ENCODE measurements at places on chromosomes 2 and 18.

GRCh38 chr18:27619090-27619772, 434.1 kb upstream of the CHST9 start:
- DNase-seq: no peak

- no peak for DNase-seq
Observed at GRCh38 chr2:1692342-1692741, 52.0 kb downstream of the PXDN start.

DNA sequence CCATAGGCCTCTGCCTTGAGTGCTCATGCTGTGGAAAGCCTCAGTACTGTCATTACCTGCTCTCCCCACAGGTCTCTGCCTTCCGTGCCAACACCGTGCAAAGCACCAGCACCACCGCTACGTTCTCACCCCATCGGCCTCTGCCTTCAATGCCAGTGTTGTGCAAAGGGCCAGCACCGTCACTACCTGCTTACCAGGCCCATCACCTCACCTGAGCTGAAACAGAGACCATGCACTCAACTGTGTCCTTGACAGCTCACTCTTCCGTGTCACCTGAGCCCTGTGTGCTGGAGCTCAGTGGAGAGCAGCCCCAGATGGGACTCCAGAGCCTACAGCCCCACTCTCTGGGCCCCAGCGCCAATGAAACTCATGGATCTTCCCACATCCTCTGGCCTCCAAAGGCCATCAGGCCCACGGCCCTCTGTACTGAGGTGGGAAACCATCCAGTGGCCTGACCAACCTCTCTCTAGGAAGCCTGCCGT, 62.7 kb downstream of the ZNF516 start:
- DNase-seq: no peak

DNA sequence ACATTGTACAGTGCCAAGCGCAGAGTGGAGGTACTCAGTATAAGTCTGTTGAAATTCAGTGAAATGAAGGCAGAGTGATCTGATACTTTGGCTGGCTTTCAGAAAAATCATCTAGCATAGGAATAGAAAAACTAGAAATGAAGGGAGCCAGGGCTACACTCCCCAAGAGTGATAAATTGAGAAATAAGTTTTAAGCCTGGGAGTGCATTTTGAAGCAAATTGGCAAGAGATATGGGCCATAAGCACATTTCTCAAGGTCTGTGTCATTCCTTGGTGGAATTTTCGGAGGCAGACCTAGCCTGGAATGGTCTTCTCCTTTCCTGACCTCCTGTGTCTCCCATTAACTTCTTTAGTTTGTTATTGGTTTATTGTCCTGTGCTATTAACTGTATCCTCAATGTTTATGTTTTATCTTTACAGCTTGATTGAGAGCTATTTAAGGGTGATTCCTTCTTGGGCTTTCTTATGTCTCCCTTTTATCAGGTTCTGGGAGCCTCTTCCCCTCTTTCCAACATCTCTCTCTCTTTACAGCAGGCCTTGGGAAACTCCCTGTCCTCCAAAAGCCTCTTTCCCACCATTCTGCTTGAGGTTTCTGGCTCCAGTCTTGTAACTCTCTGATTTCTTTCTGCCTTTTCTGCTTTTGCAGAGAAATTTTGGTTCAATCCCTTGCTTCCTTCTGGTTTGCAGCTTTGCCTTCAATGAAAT, 649.5 kb downstream of the SLC4A3 start:
- DNase-seq: no peak

GRCh38 chr2:70895998-70896764, 39.5 kb upstream of the ATP6V1B1 start:
- DNase-seq: no peak

GRCh38 chr2:228681426-228681825, 499.9 kb upstream of the SPHKAP start:
- no peak for DNase-seq

- no peak for DNase-seq
Observed at GRCh38 chr18:71371951-71372605, 1083.2 kb downstream of the SOCS6 start.

GRCh38 chr2:88019985-88020384, 3.6 kb upstream of the RNU2-63P start:
- no peak for DNase-seq

- DNase-seq: no peak
Observed at GRCh38 chr2:203600286-203600685, 65.2 kb upstream of the RAPH1 start.

GRCh38 chr18:985212-985661, 80.6 kb downstream of the ADCYAP1 start:
- DNase-seq: no peak

- peak; percentile 46 for DNase-seq
Observed at GRCh38 chr2:128448331-128449225, 129.9 kb upstream of the HS6ST1 start.

Data from activated naive CD4-positive, alpha-beta T cell treated with anti-CD3 and anti-CD28 coated beads, Interleukin-2, amount 50 U/mL, for 72 hours (primary cell).